Colonic mucosa (tissue), 4 donors: ENCODE measurements at places on chromosomes 3 and 15. TPM values are rescaled to one million over a fixed set of nuclear protein-coding genes. Genes with fewer than 3 reads are reported as not detected.
A peak's percentile ranks its signal among the peaks of the same experiment; 100 is the strongest.

DNA sequence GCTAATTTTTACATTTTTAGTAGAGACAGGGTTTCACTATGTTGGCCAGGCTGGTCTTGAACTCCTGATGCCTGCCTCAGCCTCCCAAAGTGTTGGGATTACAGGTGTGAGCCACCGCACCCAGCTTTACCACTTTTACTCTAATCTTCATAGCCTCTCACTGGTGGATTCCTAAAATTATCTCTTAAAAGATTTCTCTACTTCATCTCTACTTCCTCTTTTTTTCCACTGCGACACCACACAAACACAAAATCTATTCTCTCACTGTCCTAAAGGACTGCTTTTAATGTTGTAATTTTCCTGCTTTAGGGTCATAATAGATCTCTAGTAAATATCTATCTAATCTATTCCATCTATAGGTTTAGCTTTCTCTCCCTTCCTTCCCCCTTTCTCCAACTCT is 34.0 kb upstream of the TBL1XR1 start:
- no peak overlapping the region for H3K27ac ChIP-seq
- H3K27me3 ChIP-seq = no peaks in the 10 kb centered on the region
- H3K36me3 ChIP-seq = no peaks in the 10 kb centered on the region
- H3K4me3 ChIP-seq = no peak overlapping the region
- no peak for DNase-seq

DNA sequence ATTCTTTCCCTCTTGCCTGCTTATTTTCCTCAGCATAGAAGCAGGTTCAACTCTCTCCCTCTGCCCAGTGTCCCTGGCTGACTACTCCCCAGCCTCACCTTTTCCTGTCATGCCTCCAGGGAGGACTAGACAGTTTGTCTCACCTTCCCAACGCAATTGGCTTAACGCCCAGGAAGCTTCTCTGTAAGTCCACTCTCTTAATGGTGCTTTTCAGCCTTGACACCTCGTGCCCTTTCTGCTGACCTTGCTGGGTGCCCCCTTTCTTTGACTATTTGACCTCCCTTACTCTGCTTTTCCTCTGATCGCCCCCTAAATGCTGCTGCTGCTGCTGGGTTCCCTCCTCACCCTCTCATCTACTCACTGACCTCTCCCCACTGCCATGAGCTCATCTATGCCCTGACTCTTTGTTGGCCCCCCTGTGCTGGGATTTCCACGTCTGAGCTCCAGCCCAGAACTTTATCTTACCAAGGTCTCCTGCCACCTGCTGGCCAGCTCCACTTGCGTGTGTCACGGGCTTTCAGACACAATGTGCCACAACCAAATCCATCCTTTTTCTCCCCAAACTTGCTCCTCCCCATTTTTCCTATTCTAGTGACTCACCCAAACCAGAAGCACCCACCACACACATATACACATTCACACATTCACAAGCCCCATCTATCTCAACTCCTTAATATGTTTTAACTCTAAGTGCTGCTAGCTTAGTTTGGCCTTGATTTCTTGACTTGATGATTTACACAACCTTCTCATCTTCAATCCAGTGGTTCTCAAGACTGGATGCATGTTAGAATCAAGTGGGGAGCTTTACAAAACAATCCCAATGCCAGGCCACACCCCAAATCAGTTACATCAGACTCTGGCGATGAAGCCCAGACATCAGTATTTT is 16.6 kb downstream of the EPB42 start:
- H3K36me3 ChIP-seq = no peaks in the 10 kb centered on the region
- no peak overlapping the region for H3K4me3 ChIP-seq
- no peaks in the 10 kb centered on the region for H3K27me3 ChIP-seq
- no peaks in the 10 kb centered on the region for H3K4me1 ChIP-seq

DNA sequence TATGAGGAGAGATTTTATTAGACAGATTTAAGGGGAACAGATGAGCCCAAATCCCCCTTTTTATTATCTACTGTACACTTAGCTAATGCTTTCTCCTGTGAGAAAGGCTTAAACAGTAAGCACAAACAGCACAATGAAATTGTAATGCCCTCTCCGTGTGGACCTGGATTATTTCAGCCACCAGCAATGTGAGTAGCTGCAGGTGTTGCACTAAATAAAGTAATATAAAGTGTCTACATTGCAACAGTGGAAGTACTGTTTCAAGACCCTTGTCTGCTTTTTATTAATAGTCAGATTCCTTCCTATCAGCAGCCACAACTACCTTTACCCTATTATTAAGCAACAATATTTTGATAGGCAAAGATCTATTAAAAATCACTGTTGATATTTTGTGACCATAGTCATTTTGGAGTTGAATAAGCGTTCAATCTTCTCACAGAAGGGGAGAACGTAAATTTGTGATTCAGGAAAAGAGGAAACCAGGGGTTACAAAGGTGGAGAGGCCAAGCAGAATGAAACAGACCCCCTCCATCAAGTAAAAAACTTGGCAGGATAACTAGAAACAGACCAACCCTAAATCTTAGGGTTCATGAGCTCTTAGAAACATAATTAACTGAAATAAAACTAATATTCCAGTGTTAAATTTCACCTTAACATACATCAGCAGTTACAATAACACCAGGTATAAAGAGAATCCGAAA is 422.6 kb downstream of the MECOM start:
- no peaks in the 10 kb centered on the region for H3K4me1 ChIP-seq
- H3K4me3 ChIP-seq = no peak overlapping the region
- H3K36me3 ChIP-seq = no peaks in the 10 kb centered on the region
- DNase-seq = no peak
- H3K27me3 ChIP-seq = no peaks in the 10 kb centered on the region

GRCh38 chr15:64400583-64400982 is 12.9 kb downstream of the TRIP4 start:
- H3K4me3 ChIP-seq = no peak overlapping the region
- H3K4me1 ChIP-seq = no peaks in the 10 kb centered on the region
- H3K27me3 ChIP-seq = no peaks in the 10 kb centered on the region
- H3K27ac ChIP-seq = no peak overlapping the region

- no peak overlapping the region for H3K27ac ChIP-seq
- no peaks in the 10 kb centered on the region for H3K4me1 ChIP-seq
- no peaks in the 10 kb centered on the region for H3K27me3 ChIP-seq
- H3K36me3 ChIP-seq = no peaks in the 10 kb centered on the region
- no peak for DNase-seq
These were observed 19.4 kb downstream of the GXYLT2 start for GRCh38 chr3:72907131-72907711.

GRCh38 chr3:65979162-65979561 is 59.6 kb downstream of the MAGI1 start:
- no peaks in the 10 kb centered on the region for H3K4me1 ChIP-seq
- no peak for DNase-seq
- H3K4me3 ChIP-seq = no peak overlapping the region
- H3K36me3 ChIP-seq = no peaks in the 10 kb centered on the region

GRCh38 chr3:30140356-30141075 is 465.9 kb upstream of the TGFBR2 start:
- no peaks in the 10 kb centered on the region for H3K4me1 ChIP-seq
- DNase-seq = no peak
- no peak overlapping the region for H3K4me3 ChIP-seq
- H3K27ac ChIP-seq = no peak overlapping the region
- no peaks in the 10 kb centered on the region for H3K27me3 ChIP-seq

DNA sequence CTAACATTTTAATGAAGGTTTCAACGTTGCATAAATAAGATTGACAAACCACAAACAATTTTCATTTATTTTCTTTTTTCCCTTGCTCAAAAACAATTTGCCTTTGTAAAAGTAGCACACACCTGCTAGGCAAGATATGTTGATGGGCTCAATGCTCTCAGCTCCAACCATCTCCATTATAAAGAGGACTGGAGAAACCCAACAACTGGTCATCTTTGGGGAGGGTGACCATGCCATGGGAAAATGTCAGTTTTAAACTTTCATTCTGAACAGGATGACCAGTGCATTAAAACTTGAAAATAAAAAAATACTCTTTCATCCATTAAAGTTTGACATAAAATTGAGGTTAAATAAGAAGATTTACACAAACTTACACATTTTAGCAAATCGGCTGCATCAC is 183.7 kb downstream of the CFAP20DC start:
- H3K4me3 ChIP-seq = no peak overlapping the region
- DNase-seq = no peak
- no peaks in the 10 kb centered on the region for H3K27me3 ChIP-seq
- H3K27ac ChIP-seq = no peak overlapping the region
- H3K4me1 ChIP-seq = no peaks in the 10 kb centered on the region

DNA sequence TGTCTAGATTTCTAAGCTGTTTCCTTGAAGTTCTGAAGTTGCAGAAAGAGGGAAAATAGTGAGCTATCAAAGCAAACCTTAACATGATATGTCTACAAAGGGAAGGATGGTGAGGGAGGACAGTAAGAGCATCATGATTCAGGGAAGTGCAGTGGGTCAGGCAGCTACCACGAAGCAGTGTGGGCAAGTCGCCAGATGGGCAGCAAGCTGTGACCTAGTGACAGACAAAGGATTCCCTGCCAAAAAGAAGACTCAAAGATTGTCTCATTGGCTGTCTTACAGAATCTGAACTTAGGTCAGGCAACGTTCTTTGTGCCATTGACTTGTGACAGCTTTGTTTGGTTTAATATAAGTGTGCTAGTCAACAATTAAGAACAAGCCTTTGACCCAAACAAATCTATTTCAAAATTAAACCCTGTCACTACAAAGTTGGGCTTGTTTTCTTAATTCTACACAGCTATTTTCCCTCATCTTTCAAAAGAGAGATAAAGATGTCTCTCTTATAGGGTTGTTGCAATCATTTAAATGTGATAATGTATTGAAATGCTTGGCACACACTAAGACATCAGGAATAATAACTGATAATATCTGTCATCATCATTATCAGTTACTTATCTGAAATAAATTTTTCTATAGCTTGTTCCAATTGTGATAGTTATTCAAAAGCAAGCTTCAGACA is 153.3 kb downstream of the ECT2 start:
- H3K27ac ChIP-seq = no peak overlapping the region
- H3K36me3 ChIP-seq = no peaks in the 10 kb centered on the region
- H3K27me3 ChIP-seq = no peaks in the 10 kb centered on the region

- no peaks in the 10 kb centered on the region for H3K36me3 ChIP-seq
- DNase-seq = no peak
- H3K27me3 ChIP-seq = no peaks in the 10 kb centered on the region
- H3K27ac ChIP-seq = no peak overlapping the region
- no peaks in the 10 kb centered on the region for H3K4me1 ChIP-seq
These were observed 65.7 kb downstream of the OCA2 start for GRCh38 chr15:28033443-28033842.

DNA sequence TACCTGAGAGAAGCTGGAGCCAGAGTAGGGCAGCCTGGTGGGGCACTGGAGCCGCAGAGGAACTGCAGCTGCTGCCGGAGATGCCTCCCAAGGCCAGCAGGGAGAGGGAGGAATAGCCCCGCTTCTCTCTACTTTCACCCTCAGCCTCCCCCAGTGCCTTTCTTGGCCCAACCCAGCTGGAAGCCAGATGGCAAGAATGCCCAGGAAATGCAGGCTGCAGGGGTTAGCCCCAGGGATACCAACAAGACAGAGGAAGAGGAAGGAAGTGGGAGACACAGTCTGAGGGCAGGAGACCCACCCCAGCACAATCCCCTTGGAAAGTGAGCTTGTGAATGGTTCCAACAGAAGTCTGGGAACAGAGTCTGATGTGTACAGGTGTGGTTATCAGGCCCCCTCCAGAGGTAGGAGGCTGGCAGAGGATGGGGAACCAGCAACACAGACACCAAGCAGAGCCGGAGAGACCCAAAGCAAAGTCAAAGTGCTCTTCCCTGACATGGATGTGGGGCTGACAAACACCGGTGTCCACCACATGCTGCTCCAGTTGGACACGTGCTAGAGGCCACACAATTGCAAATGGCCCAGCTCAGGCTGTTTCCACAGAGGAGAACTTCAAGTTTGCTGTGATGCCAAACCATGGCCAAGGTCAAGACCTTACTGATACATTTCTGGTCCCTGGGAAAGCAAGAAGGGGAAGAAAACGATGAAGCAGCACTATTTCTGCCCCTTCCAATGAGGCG is 418.8 kb upstream of the PROK2 start:
- DNase-seq = no peak
- H3K27me3 ChIP-seq = no peaks in the 10 kb centered on the region
- H3K36me3 ChIP-seq = no peaks in the 10 kb centered on the region
- no peak overlapping the region for H3K27ac ChIP-seq
- H3K4me3 ChIP-seq = no peak overlapping the region
- no peaks in the 10 kb centered on the region for H3K4me1 ChIP-seq

- no peak overlapping the region for H3K27ac ChIP-seq
- H3K4me1 ChIP-seq = peaks cover 4% of the 10 kb centered on the region
- H3K36me3 ChIP-seq = no peaks in the 10 kb centered on the region
These were observed 116.3 kb downstream of the THRB start for GRCh38 chr3:24378313-24378712.

GRCh38 chr15:58518626-58519025 is 86.8 kb downstream of the LIPC start:
- no peaks in the 10 kb centered on the region for H3K4me1 ChIP-seq
- no peak overlapping the region for H3K4me3 ChIP-seq
- no peak for DNase-seq
- H3K27me3 ChIP-seq = no peaks in the 10 kb centered on the region

- no peak overlapping the region for H3K27ac ChIP-seq
- H3K4me1 ChIP-seq = no peaks in the 10 kb centered on the region
- no peaks in the 10 kb centered on the region for H3K27me3 ChIP-seq
- no peak for DNase-seq
- no peaks in the 10 kb centered on the region for H3K36me3 ChIP-seq
These were observed 6.0 kb upstream of the CEMIP start for GRCh38 chr15:80773122-80773551.

DNA sequence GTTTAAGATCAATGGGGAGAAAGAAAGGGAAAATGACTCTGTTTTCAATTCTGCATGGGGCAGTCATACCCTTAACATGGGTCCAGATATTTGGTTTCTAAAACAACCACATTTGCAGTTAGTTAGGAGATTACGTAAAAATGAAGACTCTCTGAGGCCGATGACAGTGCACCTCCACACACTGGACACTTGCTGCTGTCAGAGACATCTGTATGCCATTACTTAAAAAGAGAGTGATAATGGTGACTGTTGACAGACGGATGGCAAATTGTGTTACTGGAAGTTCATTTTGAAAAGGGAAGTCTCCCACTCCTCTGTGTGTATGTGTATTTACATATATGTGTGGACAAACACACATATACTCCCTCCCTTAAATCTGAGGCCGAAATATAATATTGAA is 304.5 kb upstream of the SEMA6D start:
- DNase-seq = no peak
- H3K27me3 ChIP-seq = no peaks in the 10 kb centered on the region
- no peaks in the 10 kb centered on the region for H3K36me3 ChIP-seq
- H3K4me3 ChIP-seq = no peak overlapping the region

- DNase-seq = peak; percentile 31
- H3K27me3 ChIP-seq = no peaks in the 10 kb centered on the region
- H3K4me3 ChIP-seq = no peak overlapping the region
- peaks cover 6% of the 10 kb centered on the region for H3K4me1 ChIP-seq
- H3K36me3 ChIP-seq = no peaks in the 10 kb centered on the region
These were observed 190.7 kb downstream of the RORA start for GRCh38 chr15:61038387-61038786.

- no peaks in the 10 kb centered on the region for H3K27me3 ChIP-seq
- H3K36me3 ChIP-seq = no peaks in the 10 kb centered on the region
- H3K27ac ChIP-seq = no peak overlapping the region
- H3K4me1 ChIP-seq = no peaks in the 10 kb centered on the region
These were observed 14.1 kb downstream of the LACTB start for GRCh38 chr15:63135804-63136203.

- no peaks in the 10 kb centered on the region for H3K27me3 ChIP-seq
- H3K4me3 ChIP-seq = peak overlapping the region; percentile 12
- no peaks in the 10 kb centered on the region for H3K36me3 ChIP-seq
- H3K27ac ChIP-seq = no peak overlapping the region
These were observed 63.7 kb downstream of the SLC30A4 start for GRCh38 chr15:45458746-45459403.

The OR4M2 gene
- total RNA-seq = not detected

The GOLGA8O gene
- 0.69 TPM for total RNA-seq

The VPS13C gene
- 56.5 TPM for total RNA-seq

The SEMA7A gene
- 1.8 TPM for total RNA-seq

The ERICH6 gene
- total RNA-seq = not detected

The ECE2 gene
- total RNA-seq = 0.37 TPM

The C3orf80 gene
- total RNA-seq = 0.72 TPM
